ENCODE measurements at places on chromosomes 1 and 21.

DNA sequence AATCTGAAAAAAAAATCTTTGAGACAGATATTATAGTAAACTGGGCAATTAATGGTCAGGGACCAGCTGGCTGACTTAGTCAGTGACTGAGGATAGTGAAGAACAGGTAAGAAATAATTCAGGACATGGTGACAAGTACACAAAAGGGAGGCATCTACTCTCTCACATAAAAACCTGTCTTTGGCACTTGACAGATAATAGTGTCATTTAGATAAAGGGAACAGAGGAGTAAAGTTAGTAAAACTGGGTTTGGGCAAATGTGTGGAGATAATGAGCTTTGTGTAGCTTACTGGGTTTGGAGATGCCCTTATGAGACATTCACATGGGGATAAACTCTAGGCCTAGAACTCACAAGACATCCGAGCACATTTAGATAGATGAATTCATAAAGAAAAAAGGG is 4.0 kb downstream of the SSX2IP start:
- no peak for DNase-seq

DNA sequence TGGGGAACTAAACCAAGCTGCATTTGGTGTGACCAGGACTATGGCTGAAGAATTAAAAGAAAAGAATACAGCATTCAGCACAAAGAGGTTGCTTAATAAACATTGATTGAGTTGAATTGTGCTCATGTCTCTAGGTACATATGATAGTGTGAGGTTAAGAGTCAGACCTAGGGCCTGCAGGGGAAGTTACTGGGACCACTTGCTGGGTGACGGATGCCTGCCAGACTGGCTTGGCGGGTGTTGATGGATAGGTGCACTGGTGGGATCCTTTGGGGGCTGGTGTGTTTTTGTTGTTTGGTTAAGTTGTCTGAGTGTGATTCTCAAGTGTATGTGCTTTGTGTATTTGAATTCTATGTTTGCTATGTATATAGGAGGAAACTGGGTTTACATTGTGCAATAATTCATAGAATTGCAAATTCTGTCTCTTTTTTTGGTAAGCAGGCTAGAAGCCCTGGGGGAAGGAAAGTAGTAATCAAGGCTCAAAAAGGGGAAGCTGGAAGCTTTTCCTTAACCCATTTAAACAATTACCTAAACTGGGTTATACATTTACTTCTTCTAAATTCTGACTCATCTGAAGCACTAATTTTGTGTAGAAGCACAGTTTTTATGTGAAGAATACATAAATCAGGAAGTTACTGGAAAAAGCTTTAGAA is 1.8 kb downstream of the CD101 start:
- no peak for DNase-seq

- DNase-seq: no peak
Measured at GRCh38 chr21:45502600-45502999, 39.6 kb downstream of the SLC19A1 start.

DNA sequence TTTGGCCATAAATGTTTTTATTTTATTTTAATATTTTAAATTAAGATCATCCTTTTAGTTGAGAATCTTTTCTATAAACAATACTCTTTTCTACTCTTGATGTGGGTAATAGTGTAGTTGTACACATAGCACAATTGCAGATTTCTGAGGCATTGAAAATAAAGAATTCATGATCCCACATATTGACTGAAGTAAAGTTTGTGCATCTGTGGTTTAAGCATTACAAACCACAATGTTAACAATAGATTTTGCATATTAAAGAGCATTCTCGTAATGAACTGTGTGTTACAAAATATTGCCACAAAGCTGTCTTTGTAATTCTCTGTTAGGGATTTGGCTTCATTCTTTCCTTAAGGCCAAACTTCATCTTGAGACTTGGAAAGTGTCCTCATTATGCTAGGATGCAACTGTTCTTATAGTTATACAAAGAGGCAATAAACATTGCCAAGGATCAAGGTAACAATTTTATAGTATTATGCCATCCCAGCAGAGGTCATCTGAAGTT is 256.8 kb downstream of the OLFM3 start:
- DNase-seq: no peak
